ENCODE measurements at places on chromosomes 11 and 22.

DNA sequence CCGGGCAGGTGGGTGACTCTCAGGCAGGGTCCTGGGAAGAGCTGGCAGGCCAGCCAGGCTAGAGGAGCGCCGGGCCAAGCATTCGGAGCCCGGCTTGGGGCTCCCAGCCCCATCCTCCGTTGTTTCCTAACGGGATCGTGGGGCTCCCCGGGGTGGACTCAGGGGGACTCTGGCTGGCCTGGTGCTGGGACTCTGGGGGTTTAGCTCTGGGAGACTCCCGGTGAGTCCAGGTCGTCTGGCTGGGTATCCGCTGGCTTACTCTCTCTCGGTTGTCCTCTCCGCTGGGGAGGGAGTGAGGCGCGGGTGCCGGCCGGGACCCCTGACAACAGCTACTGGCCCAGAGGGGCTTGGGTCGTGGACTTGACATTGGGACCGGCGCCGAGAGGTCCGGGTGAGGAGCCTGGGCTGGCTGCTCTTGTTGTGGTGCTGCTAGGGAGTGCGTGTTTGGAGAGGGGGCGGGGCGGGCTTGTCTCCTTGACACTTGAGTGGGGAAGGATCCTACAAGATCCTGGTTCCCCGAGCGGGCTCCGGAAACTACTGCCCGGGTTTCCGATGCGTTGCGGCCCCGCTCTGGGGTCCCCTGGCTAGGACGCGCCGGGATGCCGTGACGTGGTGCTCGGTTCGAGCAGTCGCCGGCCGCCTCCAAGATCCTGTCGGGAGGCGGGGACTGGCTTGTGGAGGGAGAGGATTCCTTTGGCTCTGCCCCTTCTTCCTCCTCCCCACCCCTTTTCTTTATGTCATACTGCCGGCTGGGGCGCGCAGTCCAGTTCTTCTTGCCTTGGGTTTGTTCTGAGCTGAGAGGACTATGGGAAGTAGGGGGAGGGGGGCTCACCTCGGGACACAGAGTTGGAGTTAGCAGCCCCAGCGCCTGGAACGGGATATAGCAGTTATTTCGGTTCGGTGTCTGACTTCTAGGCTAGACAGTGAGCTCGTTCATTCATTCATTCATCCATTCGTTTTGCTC lies 585 bp downstream of the EMSY start:
- DNase-seq: peak; percentile 67

DNA sequence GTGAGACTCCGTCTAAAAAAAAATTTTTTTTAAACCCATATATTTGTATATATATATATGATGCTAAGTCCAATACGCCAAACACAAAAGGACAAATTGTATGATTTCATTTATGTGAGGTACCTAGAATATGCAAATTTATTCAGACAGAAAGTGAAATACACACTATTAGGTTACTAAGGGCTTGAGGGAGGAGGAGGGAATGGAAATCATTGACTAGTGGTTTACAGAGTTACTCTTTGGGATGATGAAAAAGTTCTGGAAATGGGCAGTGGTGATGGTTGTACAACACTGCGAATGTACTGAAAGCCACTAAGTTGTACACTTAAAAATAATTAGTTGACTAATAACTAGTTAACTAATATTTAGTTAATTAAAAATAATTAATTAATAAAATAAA lies 36.2 kb upstream of the FGF3 start:
- DNase-seq: no peak

DNA sequence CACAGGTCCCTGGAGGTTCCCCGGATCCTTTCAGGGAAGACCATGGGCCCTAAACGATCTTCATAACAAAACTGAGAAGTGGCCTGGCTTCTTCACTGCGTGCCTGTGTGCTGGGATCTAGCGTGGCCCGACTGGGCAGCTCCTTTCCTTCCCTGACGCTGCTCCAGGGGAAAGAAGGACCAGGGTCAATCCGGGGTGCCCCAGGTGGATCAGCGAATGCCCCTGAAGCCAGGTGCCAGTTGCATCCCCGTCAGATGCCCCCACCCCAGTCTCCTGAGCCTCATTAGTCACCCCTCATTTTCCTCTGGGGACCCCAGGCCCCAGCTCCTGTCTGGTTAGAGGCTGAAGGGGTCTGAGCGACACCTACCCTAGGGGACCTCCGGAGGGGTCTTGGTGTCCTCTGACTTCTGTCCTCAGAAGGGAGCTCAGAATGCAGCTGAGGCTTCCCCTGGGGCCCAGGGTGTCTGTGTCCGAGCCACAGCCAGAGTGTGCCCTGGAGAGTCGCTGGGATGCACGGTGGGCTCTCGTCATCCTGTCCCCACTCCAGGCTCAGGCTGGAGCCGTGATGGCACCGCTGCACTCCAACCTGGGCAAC lies 18.7 kb upstream of the MUC6 start:
- no peak for DNase-seq

DNA sequence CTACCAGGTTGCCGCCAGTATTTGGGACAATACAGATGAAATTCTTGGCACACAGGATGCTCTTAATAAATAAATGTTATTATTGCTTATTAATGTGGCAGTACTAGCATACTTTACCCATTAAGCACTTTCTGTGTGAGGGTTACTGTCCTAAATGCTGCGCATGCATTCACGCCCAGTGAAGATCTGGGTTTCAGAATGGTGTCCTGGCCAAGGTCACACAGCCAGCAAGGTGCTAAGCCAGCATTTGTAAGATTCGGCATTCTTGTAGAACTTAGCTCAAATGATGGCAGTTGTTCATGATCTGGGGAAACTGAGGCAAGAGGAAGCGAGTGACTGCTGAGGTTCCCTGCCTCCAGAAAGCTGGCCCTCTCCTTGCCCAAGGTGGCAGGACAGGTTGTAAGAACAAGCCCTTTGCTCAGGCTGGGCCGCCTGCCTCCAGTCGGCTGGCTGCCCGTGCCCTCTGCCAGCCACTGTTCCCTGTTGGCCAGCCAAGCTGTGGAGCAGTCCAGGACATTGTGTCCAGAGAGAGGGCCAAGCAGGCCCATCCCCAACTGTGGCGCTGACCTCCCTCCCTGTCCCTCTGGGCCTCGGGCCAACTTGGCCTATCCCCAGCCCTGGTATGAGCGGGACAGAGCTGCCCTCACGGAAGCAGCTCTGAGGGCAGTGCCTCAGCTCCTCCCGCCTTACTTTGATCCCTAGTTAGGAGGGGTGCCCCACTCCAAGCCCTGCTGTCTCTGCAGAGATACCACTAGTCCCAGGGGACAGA lies 28.8 kb downstream of the TOB2 start:
- no peak for DNase-seq

DNA sequence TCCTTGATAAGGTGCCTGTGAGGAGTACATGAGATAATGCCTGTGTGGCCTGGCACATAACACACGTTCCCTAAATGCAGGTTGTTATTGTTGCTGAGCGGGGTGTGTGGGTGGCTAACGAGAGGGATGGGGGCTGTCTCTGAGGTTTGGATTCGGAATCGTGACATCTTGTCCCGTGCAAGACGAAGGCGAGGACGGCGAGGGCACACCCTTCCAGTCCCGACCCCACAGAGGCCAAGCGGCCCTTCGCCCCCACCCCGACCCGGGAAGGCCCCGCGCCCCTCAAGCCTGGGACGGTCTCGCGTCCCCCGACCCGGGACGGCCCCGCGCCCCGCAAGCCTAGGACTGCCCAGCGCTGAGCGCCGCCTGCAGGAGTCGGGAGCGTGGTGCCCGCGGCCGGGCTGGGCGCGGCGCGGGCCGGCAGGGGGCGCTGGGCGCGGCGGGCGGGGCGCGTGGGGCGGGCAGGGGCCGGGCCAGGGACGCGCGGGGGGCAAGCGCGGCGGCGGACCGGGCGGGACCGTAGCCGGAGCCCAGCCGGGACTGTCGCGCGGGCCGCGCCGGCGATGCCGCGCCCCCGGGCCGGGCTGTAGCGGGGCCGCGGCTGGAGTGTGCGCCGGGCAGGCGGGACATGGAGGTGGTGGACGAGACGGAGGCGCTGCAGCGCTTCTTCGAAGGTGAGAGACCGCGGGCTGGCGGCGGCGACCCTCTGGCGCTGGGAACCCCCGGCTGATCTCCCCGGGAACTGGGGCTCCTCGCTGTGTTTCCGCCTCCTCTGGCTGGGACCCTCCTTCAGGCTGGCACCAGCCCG lies at the start of gene MYRF:
Gene MYRF (plus strand): TSS at position 520 of the 808 bp plus-strand sequence. CDS start 109 bp downstream, at position 629.
- DNase-seq: no peak

DNA sequence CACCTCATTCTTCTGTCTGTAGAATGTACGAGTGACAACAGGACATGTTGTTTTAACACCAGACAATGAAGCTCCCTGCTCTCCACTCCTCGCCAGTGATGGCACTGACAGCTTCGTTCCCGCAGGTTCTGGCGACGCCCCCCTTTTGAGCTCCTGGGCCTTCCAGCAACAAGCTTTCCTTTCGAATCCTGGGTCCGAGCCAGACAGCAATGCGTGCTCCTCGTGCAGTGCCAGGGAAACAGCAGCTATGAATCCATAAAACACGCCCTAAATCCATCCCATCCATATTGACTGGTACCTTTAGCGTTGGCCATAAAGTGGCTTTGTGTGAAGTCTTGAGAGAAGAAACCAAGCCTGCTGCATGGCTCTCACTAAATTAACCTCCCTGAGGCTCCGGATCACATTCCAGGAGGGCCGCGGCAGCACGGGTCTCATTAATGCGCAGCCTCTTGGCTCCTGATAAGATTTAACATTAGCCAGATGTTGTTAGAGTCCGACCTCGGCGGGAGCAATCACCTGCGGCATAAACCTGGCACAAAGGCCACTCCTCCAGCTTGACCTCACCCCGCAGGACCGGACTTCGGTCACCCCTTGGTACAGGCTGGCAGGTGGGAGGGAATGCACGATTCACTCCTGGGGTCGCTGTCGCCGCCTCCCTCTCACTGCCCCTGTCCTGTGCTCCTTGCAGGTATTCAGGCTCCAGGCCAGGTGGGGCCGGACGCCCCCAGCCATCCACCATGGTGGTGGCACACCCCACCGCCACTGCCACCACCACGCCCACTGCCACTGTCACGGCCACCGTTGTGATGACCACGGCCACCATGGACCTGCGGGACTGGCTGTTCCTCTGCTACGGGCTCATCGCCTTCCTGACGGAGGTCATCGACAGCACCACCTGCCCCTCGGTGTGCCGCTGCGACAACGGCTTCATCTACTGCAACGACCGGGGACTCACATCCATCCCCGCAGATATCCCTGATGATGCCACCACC lies 50.1 kb downstream of the MACROD1 start:
- DNase-seq: no peak
